ENCODE measurements at places on chromosomes 11 and 22. TPM values are rescaled to one million over a fixed set of nuclear protein-coding genes. Genes with fewer than 3 reads are reported as not detected.

OTOG gene
- 0.15 TPM for total RNA-seq

PHETA2 gene
- total RNA-seq: 2.2 TPM

SLCO2B1 gene
- not detected for total RNA-seq

RAG1 gene
- total RNA-seq: 0.66 TPM

SYT8 gene
- not detected for total RNA-seq

- DNase-seq: no peak
Measured at GRCh38 chr11:96530473-96530872, 140.7 kb downstream of the JRKL start.

Data from cardiac muscle cell (in vitro differentiated cells and primary cell).